Dermis blood vessel endothelial cell (primary cell): ENCODE measurements at places on chromosomes 3 and 15. TPM values are rescaled to one million over a fixed set of nuclear protein-coding genes. Genes with fewer than 3 reads are reported as not detected.

DNA sequence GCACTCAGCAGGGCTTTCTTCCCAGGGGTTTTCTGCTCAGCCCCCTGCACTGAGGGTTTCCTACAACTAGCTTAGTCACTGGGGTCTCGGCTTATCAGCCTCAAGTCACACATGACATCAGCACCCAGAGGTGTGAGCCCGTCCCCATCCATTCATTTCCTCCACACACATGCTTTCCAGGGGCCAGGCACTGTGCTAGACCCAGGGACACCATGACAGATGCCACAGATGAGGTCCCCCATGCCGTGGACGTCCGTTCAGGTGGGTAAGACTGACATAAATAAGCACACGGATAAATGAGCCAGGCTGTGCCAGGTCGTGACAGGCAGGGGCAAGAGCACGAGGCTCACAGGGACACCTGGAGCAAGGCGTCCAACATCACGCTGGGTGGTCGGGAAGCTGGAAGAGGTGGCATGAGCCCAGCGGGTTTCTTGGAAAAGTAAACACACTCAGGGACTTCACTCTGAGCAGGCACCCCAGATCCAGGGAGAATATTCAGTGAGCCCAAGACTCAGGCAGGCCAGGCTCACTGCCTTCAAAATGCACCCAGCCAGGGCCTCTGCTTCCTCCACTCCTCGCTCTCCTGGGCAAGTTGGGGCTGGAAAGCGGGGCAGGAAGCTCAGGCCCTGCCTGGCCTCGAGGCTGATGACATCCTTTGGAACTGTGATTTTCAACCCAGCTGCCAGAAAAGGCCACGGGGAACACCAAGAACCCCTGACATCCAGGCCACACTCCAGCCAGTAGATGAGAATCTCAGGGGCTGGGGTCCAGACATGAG lies 139.3 kb downstream of the CHSY1 start:
- no peak for DNase-seq

DNA sequence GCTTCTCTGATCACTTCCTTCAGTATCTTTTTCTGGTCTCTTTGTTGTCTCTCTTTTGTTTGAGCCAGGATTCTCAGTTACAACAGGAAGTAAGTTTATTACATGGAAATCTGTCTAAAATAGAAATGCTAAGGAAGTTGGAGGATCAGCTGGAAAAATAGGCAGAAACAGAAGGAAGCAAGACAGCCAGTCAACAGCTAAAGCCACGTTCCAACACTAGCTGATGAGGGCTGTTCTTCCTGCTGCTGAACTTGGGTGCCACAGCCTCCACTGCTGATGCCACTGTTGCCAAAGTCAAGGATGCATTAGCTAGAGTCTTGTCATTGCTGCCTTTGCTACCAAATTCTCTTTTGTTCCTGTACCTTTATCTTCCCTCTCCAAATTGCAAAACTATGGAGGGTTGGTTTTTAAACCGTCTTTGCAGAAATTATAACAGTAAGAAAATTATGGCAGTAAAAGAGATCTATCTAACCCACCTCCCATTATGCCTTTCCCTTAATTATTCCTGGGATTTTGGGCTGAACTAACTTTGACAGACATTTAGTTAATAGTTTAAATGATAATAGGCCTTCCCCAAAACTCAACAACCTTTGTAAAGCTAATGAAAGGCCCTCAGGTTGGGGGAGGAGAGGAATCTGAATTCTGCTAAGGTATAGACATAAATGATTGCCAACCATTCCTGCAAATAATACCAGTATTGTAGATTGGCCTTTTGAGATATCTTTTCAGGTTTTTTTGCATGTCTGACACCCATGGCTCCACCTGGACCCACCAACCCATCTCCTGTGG lies 27.4 kb upstream of the OR5K4 start:
- peak; percentile 1 for DNase-seq

- DNase-seq: no peak
Observed at GRCh38 chr3:151568184-151568583, 107.3 kb upstream of the IGSF10 start.

GRCh38 chr3:138452436-138452835 lies 18.0 kb downstream of the ESYT3 start:
- DNase-seq: peak; percentile 10

GRCh38 chr3:53137835-53138446 lies 7.7 kb upstream of the RFT1 start:
- DNase-seq: no peak

DNA sequence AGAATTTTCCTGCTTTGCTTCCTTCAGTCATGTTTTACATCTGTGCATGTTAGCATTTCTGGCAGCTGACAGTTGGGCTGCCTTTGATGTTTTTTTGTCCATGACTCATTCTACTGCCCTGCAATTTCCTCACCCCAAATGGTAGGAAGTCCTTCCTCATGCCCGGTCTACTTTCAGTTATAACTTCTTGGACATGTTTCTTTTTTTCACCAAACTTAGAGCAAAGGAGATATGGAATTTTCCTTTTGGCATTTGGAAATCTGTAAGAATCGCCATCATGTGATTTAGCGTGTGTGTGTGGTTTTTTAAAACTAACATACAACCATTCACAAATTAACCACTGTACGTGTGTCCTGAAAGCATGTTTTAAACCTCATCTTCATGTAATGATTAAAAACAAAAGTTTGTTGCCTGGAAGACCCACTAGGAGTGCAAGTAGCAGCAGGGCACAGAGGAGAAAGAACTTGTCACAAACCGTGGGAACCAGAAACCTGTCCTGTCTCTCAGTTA lies 430.7 kb upstream of the CFAP20DC start:
- no peak for DNase-seq

DNA sequence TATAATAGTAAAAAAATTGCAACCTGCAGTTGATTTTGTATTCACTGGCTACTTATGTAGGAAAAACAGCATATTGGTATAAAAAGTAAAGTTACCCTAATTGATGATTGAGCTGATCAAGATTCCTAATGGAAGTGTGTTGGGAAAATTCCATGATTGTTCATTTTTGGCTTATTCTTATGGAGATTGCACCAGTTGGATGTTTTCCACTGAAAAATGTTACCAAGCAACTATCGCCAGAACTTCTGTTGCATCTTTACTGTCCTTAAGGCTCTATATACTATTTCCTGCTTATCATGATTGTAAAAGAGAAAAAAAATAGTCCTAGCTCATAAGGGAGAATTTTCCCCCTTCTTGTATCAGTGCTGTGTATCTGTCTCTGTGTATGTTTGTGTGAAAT lies 48.6 kb downstream of the SLC25A26 start:
- DNase-seq: no peak

DNA sequence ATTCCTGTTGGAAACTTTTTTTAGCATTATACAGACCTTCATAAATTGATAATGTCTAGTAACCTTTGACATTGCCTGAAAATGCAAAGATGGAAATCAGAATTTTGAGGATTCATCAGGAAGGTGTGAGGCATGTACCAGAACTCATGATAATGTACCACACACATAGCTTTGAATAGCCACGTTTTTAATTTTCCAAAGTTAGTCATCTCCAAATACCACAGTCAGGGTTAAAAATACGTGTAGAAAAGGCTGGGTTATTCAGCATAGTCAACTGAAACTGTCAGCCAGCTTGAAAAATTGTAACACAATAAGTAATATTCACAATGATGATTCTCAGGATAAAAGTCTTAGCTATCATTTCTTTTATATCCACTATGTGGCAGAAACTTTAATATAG lies 102.0 kb upstream of the THRB start:
- no peak for DNase-seq

- no peak for DNase-seq
Observed at GRCh38 chr3:150868282-150868681, 37.0 kb downstream of the MINDY4B start.

GRCh38 chr3:73601481-73601880 lies 23.3 kb downstream of the PDZRN3 start:
- DNase-seq: no peak

DNA sequence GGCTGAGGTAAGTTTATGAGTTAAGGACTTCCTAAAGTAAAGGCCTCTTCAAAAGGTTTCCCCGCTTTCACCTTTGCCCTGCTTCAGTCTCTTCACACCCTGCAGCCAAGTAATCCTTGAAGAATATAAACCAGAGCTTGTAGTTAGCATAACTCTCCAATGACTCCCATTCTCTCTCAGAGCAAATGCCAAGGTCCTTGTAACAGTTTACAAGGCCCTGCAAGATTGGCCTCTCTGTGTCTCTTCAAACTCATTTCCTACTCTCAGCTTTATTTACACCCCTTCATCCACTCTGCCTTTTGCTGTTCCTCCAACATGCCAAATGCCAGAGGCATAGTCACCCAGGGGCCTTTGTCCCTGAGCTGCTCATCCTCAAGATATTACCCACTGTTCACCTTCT lies 60.5 kb upstream of the MME start:
- no peak for DNase-seq

GRCh38 chr3:158671821-158672214 lies 630 bp downstream of the LXN start:
- DNase-seq: peak; percentile 27

DNA sequence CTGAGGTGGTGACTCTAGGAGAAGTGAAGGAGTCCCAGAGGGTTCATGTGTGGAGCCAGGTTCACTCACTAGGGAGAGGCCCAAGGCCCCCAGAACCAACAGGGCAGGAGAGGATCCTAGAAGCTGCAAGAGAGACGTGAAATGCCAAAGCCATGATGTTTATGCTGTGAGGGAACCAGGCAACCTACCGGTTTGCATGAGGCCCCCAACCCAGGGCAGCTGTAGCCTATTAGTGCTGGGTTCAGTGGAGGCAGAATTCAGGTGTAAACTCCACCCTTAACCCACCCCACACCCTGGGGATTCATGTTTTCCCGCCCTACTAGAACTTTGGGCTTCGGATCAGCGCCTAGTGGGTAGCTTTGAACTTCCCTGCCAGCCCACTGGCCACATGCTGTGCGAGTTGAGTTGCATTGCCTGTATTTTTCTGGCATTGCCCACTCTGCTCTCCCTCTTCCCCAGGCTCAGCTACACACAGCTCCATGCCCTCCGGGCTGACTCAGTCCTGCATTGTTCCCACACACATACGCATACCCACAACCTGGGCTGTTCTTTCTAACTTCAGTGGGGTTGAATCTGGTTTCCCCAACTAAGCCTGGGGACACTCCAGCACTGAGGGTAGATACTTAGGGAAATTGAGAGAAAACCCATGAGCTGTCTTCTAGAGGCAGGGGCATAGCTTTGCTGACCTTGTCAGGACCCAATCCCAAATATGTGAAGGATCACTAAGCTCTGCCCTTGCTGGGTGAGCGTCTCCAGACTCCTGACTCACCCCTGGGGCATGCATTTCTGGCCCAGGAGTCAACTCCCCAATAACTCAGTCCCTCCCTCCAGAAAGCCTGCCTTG lies 2.0 kb upstream of the ZBTB47 start:
- DNase-seq: peak; percentile 33

DNA sequence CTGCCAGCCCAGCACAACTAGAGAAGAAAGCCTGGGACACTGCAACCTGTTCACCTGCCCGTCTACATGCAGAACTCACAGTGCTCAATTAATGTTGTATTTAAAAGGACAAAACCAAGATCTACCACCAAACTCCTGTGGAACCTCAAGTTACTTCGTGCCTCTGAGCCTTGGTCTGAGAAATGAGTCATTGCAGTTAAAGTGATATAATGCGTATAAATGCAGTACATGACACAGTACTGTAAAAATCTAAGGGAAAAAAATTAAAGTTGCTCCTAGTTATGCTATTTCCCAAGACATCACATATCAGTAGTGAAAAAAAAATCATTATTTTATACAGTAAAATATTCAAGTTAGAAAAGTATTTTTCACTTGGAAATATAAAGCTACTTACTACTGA lies 138.9 kb downstream of the ZIC4 start:
- no peak for DNase-seq

GRCh38 chr15:56356616-56357015 lies 8.6 kb upstream of the TEX9 start:
- no peak for DNase-seq

GRCh38 chr3:181052256-181052655 lies 62.7 kb upstream of the DNAJC19 start:
- DNase-seq: no peak

- DNase-seq: peak; percentile 64
Observed at GRCh38 chr3:31448035-31448881, 84.5 kb upstream of the STT3B start.

- peak; percentile 4 for DNase-seq
Observed at GRCh38 chr15:24955531-24955921, 739 bp downstream of the SNRPN start.

GRCh38 chr3:11306817-11307589 lies 34.8 kb downstream of the ATG7 start:
- peak; percentile 78 for DNase-seq

GRCh38 chr15:90349821-90350220 lies 2.3 kb upstream of the ZNF774 start:
- DNase-seq: no peak

GRCh38 chr3:128787256-128788253 lies 61.6 kb downstream of the RAB7A start:
- peak; percentile 46 for DNase-seq

- no peak for DNase-seq
Observed at GRCh38 chr3:89227218-89227617, 119.8 kb downstream of the EPHA3 start.

- DNase-seq: no peak
Observed at GRCh38 chr3:178520451-178520850, 15.8 kb upstream of the KCNMB2 start.

DNA sequence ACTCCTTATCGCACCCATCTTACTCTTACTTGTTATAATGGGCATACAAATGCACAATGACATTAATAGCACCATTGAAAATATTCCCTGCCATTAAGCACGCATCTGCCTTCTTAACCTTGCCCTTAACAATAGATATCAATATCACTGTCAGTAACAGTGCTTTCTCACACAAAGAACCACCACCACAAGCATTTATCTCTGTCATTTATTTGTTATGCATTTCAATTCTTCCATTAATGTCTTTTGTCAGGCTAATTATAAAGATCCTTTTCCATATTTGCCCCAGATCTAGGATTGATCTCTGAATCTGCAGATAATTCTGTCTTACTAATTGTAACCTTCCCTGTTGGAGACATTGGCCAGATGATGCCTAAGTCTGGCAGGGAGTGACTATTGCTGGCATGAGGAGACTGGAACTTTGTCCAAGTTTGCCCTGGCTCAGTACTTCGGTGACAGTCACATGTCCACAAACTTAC lies 419.6 kb upstream of the TGFBR2 start:
- DNase-seq: no peak

DNA sequence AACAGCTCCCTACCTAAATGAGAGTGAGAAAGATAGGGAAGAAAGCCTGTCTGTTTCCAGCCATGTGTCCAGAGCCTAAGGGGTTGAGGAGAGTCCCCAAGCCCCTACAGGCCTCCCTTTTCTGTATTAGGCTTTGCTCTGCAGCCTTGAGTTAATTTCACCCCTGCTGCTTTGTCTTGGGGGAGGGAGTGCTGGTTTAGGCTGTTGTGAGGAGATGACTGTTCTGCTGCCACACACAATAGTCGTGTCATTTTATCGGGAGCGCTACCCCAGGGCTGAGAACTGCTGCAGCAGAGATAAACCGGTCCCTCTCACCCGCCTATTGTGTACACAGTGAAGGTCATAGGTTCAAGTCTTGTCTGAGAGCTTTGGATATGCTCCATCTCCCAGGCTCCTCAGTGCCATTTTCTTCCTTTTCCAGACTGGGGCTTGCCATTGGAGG lies 1.4 kb downstream of the ZNF609 start:
- DNase-seq: peak; percentile 51

Gene AHSG
- 0.05 TPM in 1 of 2 replicates, not detected in the other for total RNA-seq

Gene CIAO2A
- total RNA-seq: 38.9 and 46.6 TPM in 2 replicates

Gene PLA2G4B
- 0.23 and 1.0 TPM in 2 replicates for total RNA-seq

Gene BUB1B
- 12.8 and 39.7 TPM in 2 replicates for total RNA-seq

Gene MKRN3
- total RNA-seq: 0.34 and 0.88 TPM in 2 replicates

Gene SHQ1
- 19.6 and 22.7 TPM in 2 replicates for total RNA-seq

Gene PPP1R14D
- total RNA-seq: not detected in 2 replicates

Gene PIK3CB
- total RNA-seq: 16.7 and 33.4 TPM in 2 replicates

Gene FGF7
- total RNA-seq: under 0.01 TPM in 1 of 2 replicates, not detected in the other

Gene SLC51B
- not detected in 2 replicates for total RNA-seq

Gene KCNAB1
- 0.17 and 1.2 TPM in 2 replicates for total RNA-seq

Gene FAM174B
- 31.1 and 37.7 TPM in 2 replicates for total RNA-seq

Gene CSPG4
- 0.19 and 0.68 TPM in 2 replicates for total RNA-seq
